ENCODE measurements at places on chromosomes 7 and 10.

DNA sequence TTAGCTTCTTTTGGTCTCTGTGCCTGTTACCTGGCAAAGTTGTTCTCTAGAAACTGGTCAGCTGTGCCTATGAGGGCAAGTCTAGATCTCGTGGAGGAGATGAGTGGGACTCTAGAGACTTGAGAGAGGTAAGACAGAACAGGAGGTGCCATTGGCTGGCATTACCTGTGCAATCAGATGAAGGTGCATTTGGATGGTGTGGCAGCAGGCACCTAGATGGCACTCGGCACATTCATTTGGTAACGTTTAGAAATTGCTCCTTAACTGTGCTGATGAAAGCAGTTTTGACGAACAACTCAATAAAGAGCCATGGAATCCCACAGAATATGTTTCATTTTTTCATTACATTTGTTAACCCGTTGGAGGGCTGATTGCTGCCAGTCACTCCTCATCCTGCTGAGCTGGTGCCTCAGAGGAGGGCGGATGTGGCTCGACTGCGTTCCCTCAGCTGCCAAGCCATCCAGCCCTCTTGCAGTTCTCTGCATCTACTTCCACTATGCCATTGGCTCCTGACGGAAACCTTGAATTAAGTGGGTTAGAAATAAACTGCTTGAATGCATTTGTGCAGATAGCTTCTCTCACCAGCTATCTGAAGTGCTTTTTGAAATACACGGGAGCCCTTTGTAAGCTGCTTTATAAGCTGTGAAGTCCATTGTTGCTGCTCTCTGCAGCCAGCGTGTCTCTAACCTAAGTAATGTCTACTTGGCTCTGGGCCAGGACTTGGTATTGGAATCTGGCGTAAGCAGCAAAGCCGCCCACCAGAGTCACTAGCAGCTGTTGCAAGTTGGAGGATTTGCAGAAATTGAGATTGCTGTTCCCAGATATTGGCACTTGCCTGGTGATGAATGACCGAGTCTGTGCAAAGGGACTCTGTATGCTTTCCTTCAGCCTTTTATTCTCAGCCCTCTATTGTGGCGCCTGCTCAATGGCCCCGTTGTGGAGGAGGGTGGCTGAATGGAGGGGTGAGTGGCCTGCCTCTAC is 87.4 kb downstream of the LRRC4 start:
- DNase-seq: no peak

DNA sequence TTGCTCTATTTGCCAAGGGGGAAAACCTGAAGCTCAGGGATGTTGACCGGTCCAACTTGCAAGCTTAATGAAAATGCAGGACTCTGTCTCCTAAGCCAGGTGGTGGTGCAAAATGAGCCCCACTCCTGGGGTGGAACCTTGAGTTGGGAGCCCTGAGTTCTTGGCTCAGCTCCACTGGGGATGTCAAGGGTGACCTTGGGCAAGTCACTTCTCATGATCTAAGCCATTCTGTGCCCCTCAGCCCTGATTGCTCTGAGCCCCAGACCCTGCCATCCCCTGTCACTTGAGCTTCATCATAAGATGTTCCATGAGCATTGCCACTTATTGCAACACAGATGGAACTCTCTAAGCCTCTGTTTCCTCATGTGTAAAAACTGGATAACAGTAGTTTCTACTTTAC is 33.9 kb downstream of the MYL10 start:
- no peak for DNase-seq

- no peak for DNase-seq
These were observed 35.7 kb downstream of the PDZD8 start for GRCh38 chr10:117339578-117339977.

- no peak for DNase-seq
These were observed 51.9 kb upstream of the ABLIM1 start for GRCh38 chr10:114709984-114710383.

DNA sequence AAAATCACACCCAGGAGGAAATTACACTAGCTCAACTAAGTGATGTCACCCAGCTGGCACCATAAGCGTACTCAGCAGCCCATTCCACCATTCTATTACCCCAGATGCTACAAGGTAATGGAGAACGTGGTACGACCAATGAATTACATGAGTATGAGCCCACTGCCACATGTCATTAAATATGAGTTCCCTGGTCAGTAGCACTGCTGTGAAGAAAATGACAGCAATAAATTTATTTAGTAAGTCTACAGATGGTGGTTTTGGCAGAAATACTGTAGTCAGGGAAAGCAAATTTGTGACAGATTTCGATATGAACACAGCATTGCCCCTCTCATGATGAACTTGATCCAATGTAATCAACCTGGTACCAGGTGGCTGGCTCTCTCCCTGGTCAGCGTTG is 154.2 kb downstream of the VWC2 start:
- no peak for DNase-seq

Data from right renal cortex interstitium (tissue), 3 donors.